ENCODE measurements at places on chromosomes 16 and 17.

- DNase-seq, result no peak
These were observed 141.2 kb downstream of the CMIP start for GRCh38 chr16:81585785-81586184.

- no peak for DNase-seq
These were observed 9.6 kb downstream of the STX8 start for GRCh38 chr17:9566067-9566466.

GRCh38 chr17:72423718-72424117, 302.9 kb downstream of the SOX9 start:
- no peak for DNase-seq

- DNase-seq, result no peak
These were observed 12.4 kb downstream of the CCDC47 start for GRCh38 chr17:63760771-63761539.

GRCh38 chr16:78743556-78743955, 644.1 kb downstream of the WWOX start:
- DNase-seq, result no peak

- peak; percentile 23 for DNase-seq
These were observed 727 bp downstream of the CORO7 start for GRCh38 chr16:4415538-4416199.

- DNase-seq, result no peak
These were observed 52.9 kb upstream of the MAF start for GRCh38 chr16:79653373-79653891.

DNA sequence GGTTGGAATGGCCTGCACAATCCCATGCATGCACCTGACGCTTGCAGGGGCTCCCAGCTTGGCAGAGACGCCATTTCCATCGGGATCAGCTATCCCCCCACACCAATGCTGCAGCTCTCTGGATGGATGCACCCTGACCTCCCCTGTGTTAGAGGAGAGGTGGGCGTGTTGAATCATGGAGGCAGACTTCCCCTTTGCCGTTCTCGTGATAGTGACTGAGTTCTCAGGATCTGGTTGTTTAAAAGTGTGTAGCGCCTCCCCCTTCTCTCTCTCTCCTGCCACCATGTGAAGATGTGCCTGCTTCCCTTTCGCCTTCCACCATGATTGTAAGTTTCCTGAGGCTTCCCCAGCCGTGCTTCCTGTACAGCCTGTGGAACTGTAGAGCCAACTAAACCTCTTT, 17.8 kb upstream of the KCNH6 start:
- DNase-seq, result no peak

- DNase-seq, result no peak
These were observed 1.5 kb downstream of the ATPAF2 start for GRCh38 chr17:18037486-18037885.

- peak; percentile 84 for DNase-seq
These were observed 21.4 kb downstream of the ALOX15B start for GRCh38 chr17:8060274-8060673.

- no peak for DNase-seq
These were observed 370.0 kb downstream of the CDH11 start for GRCh38 chr16:64751906-64752305.
